ENCODE measurements at places on chromosomes 11 and 22.

DNA sequence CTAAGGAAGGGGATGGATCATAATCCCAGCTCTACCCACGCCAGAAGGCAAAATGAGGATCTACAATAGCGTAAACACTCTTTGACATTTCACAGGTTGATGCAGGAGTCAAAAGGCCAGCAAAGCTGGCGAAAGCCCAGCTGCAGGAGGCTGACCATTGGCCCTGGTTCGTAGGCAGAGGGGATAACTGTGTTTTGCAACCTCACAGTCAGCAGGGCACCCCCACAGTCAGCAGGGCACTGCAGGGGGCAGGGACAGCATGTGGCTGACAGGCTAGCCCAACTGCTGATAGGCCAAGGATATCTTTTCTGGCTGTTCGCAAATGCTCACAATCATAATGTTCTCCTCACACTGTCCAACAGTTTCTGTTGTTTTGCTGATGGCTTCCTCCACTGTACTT is 372.7 kb downstream of the BUD13 start:
- DNase-seq, result no peak

DNA sequence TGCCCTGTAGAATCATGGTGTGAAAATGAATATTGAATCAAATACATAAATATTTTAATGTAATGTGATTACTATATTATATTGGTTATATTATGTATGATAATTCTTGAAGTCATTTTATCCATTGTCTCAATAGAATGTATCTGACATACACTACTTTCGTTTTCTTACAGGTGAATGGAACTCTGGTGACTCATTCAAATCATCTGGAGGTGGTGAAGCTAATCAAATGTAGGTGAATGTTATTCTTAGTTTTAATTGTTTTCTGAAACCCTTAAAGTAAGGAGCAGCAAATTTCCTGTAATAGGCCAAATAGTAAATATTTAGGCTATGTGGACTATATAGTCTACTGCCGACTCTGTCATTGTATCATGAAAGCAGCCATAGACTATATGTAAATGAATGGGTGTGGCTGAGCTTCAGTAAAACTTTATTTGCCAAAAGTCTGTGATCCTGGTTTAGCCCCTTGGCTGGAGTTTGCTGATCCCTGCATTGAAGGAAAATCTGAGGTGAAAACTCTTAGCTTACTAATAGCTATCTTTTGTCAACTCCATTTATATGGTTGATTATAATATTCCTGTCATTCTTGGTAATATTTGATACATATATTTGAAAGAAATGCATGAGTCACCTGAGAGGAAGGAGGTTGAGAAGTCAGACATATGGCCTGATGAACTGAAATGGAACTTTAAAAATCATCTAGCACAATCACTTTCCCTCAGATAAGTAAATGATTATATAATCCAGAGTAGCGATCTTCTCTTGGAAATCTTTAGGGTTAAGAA is 87.2 kb upstream of the GRIK4 start:
- no peak for DNase-seq

DNA sequence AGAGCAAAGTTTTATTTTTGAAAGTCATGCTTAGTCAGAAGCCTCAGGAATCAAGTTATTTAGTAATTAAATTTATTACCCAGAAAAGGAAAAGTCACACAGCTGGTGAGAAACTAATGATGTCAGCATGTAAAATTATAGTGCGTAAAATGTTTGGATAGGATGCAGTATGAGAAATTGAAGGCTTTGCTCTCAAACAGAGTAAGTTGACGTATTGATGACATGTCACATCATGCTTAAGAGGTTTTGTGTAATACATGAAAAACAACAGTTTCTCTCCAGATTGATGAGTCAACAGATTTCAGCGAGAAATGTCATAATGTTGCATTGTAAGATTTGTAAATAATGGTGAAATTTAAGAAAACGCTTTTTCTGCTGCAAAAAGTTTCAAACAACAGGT is 769.8 kb downstream of the METTL15 start:
- DNase-seq, result no peak

DNA sequence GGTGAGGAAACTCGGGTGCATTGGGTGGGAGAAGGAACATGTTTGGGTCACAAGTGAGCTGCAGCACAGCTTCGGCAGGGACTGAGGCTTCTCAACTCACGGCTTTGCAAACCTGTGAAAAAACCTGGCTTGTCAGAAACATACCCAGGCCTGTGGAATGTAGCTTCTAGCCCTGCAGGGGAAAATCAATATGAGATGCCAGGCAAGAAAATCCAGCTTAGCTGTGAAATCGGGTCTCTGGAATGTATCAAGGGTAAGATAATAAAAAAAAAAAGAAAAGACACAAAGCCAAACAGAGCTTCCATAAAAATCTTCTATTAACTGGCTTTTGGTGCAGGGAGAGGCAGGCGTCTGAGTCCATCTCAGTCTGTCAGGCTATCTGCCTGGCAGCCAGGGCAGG is 28.5 kb downstream of the UQCR10 start:
- DNase-seq, result no peak

Data from cerebellar nuclear complex (tissue), 1 donor.